ENCODE measurements at places on chromosomes 5 and 9.

- no peak for DNase-seq
Observed at GRCh38 chr9:109585796-109586195, 87.7 kb upstream of the PTPN3 start.

DNA sequence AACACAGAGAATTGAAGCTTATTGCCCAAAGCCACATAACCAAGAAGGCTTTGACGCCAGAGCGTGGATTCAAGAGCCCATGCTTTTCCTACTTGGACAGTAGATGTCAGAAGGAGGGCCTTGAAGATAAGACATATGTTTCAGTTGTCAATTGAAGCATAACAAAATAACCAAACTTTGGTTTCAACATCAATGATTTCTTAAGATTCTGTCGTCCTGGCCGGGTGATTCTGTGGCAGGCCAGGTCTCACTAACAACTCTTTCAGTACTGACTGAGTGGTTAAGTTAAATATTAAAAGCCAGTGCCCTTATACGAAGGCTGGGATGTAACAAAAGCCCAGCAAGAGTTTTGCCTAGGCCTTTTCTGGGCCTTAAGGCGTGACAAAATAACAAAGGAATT, 94.0 kb downstream of the RCL1 start:
- DNase-seq, result no peak

DNA sequence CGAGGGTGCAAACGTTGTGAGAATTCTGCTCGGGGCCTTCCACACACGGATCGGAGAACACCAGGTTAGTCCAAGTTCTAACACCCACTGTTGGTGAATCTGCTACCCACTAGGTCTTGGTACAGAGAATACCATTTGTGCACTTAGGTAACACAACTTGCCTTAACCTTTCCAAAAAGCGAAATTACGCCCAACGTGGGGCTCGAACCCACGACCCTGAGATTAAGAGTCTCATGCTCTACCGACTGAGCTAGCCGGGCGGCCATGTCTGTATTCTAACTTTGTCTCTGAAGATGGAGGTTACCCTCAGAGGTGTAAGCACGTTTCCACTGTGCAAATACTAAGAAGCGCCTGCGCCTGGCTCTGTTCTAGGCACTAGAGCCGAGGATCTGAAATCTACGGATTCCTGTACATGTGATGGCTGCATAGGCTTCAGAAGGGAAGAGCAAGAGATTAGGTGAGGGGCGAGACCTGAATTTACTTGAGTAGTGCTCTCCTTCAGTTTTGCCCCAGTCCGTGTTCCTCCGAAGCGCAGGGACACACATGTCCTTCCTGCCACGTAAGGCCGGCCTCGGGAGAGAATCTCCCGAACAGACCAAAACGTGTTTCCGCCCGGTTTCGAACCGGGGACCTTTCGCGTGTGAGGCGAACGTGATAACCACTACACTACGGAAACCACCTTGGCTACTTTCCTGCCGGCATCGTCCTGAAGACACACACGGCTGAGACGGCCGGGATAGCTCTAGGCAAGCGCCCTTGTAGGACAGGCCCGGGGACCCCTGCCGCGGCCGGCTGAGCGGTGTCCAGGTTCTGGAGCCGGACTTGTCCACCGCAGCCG, 1.1 kb upstream of the TRIM41 start:
- no peak for DNase-seq

GRCh38 chr9:28941856-28942255, 1368.6 kb upstream of the C9orf72 start:
- no peak for DNase-seq

DNA sequence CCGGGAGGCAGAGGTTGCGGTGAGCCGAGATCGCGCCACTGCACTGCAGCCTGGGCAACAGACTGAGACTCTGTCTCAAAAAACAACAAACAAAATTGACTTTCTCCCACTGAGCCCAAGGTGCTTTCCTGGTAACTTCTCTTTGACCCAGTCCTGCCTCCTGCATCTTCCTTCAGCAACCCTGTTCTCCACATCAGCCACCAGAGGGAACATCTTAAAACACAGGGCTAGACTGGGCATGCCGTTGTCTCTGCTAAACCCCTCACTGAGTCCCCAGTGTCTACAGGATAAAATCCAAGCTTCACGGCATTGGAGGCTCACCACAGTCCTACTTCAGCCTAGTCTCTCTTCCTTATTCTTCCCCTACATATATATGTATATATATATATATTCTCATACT, 39.8 kb upstream of the KCNMB1 start:
- DNase-seq, result peak; percentile 61

DNA sequence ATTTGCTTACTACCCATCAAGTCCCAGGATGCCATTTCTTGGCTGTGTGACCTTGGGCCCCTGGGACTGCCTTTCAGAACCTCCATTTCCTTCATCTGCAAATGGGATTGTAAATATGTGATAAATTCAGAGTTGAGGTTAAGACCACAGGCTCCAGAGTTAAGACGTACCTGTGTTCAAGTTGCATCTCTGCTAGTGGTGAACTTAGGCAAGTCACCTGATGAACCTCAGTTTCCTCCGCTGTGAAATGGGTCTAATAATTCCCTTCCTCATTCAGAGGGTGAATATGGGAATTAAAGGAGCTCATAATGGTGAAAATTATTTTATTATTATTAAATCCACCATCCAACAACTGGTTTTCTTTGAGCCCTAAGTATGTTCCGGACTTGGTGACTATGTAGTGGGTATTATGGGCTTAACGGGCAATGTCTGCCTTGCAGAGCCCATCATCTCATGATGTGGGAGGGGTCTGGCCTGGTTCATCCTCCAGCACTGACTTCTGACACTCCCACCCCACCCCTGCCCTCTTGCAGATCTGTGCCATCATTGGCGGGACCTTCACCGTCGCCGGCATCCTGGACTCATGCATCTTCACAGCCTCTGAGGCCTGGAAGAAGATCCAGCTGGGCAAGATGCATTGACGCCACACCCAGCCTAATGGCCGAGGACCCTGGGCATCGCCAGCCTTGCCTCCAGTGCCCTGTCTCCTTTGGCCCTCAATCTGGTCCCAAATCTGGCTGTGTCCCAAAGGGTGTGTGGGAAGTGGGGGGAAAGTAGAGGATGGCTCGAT, 8.9 kb upstream of the RPL26L1 start:
- no peak for DNase-seq

- DNase-seq, result no peak
Observed at GRCh38 chr5:88556406-88556805, 287.8 kb upstream of the TMEM161B start.

- DNase-seq, result no peak
Observed at GRCh38 chr5:154325566-154325965, 120.2 kb upstream of the SAP30L start.

- no peak for DNase-seq
Observed at GRCh38 chr5:75473463-75473862, 38.0 kb downstream of the CERT1 start.

GRCh38 chr5:133914434-133914833, 54.0 kb downstream of the C5orf15 start:
- DNase-seq, result no peak

DNA sequence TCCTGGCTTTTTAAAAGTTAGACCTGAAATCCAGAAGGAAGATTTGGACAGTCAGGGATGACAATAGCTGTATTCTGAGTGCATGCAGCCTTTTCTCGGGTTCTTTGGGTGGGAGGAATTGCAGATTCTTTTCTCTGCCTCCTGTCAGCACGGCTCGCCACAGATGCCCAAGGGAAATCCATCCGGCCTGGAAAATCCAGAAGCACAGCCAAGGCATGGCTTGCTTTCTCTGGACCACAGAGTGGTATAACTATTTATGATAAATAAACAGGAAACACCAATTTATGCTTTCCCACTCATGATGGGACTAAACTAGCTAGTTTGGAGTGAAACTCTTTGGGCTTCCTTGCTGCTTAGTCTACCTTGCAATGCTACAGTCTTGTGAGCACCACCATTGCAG, 59.1 kb downstream of the C9orf152 start:
- DNase-seq, result no peak
